EL (cell line): ENCODE measurements at places on chromosomes 7 and 10.

DNA sequence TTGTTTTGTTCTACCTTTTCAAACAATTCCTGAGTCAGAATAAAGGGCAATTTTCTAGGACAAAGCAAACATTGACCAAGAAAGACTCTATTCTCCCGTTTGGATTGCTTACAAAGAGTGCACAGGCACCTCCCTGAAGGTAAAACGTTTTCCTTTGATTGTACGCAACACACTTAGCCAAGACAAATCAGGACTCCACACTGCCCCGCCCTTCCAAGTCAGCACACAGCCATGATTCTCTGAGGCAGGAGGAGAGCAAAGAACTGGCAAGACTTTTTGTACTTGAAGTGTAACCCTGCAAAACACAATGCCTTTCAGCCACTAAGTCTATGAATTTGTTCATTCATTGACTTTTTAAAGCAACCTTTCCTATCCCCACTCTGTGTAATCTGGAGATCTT is 85.0 kb upstream of the FAM180A start:
- DNase-seq = no peak

DNA sequence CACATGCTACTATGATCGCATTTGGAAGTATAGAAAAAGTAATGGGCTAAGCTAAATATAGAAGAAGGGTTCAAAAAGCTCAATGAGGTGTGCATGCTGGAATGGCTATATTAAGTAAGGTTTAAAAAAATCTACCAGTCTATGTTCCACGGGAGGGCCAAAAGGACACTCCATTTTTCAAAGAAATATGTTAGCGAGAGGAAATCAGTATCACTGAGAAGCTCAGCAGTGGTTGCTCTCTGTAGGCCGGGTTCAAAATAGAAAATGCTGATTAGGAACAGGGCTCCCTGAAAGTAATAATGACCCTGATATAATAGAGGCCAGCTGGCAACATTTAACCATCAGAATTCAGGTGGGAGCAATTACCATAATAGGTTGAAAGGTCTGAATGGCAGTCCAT is 224.5 kb upstream of the SEMA3E start:
- no peak for DNase-seq

DNA sequence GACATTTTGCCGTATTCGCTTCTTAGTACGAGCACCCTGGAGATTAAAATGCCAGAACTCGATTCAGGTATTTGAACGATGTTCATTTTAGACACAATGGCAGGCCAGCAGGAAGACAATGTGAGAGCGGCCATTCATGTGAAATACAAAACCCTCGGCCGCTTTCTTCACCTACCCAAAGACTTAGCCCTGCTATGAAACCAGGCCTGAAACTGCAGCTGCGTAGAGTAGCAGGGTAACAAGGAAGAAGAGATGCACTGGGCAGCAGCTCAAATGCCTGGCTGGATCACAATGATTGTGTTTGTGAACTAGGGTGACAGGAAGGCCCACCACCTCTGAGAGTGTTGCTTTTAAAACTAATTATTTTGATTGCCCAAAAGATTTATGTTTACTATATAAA is 234.8 kb downstream of the TRIL start:
- no peak for DNase-seq

DNA sequence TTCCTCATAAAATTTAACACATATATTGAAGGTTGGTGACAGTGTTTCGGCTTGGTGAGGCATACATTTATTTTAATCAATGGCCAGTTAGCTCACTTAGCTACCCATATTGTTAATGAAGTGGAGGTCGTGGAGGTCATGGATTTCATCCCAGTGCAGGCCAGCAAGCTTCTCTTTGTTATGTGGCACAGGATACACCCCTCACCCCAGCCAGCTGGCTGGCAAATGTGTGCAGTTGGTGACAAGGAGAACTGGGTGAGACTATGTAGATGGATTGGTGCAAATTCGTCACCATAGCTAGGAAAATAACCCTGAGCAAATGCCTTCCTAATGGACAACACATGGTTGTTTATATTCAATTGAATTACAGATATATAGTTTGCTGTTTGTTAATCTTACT is 50.5 kb upstream of the FOXP2 start:
- no peak for DNase-seq

- DNase-seq = no peak
These were observed 5.1 kb upstream of the PCGF5 start for GRCh38 chr10:91215384-91215783.

GRCh38 chr7:44767134-44767911 is 18.7 kb downstream of the ZMIZ2 start:
- DNase-seq = no peak

DNA sequence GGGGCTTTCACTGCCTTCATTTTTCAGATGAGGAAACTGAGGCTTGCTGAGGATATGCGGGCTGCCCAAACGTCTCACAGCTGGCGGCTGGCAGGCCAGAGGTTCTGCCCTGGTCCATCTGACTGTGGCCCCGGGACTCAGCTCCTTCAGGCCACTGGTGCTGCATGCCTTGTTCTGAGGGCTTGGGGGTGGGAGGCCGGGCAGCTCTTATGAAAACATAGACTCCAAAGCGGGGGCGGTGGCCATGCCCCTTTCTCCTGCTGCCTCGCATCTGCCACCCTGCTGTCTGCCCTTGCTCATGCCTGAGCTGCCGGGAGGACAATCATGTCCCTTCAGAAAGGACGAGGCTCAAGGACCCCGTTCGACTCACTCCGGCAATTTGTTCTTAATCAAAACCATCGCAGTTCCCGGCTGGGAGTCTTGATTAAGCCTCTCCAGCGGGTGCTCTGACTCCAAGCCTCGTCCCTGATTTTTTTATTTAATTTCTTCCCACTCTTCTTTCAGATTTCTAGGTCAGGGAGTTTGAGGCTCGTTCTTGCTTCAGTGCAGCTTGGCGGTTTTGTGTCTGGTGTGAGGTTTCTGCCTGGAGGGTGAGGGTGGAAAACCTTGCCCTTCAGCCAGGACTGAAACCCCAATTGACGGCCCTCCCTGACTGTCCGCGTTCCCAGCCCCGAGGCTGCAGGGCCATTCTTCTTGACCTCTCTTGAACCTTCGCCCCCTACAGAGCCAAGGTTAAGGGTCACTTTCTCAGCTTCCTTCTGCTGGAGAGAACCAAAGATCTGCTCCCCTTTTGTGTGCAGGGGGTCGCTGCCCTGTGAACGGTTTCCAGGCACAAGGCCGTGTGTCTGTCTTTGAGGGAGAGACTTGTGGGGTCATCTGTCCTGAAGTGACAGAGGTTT is 120.8 kb downstream of the DNAJB6 start:
- DNase-seq = no peak

GRCh38 chr7:81294897-81295515 is 376.2 kb upstream of the SEMA3C start:
- no peak for DNase-seq

DNA sequence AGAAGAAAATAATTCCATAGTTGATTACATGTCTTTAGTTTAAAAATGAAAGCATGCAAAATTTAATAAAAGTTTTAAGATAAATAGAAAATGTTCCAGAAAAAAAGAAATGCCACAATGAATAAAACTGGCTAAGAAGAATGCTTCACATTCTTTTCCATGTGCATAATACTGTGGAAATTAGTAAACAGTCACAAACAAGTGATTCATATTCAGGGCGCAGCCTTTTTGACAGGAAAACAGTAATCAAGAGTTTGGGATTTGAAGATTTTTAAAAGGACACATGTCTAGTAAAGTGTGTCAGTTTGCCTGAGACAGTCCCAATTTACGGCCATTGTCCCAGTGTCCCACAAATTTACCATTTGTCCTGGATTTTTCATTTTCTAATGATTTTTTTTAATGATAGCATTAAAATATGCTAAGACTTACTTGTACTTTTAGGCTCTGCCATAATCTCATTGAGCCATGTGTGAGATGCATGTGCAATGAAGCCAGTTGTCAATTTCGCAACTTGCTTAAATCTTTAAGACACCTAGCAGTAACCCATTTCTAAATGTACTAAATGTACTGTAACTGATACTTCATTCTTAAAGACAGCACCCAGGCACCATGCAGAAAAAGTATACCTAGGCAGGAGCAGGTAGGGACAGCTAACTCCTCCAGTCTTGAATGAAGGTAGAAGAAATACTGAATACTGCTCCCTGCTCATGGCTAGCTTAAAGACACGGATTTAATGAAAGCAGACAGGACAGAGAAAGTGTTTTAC is 46.9 kb downstream of the ZNF438 start:
- DNase-seq = peak; percentile 68

GRCh38 chr10:46306516-46307184 is 19.9 kb downstream of the ANTXRL start:
- DNase-seq = no peak

GRCh38 chr10:69061305-69062161 is 26.4 kb upstream of the SRGN start:
- peak; percentile 98 for DNase-seq

- DNase-seq = no peak
These were observed 20.0 kb downstream of the NEURL1 start for GRCh38 chr10:103513380-103514060.

GRCh38 chr7:92973974-92974373 is 137.6 kb upstream of the CDK6 start:
- DNase-seq = peak; percentile 78

- DNase-seq = no peak
These were observed 54.4 kb downstream of the ZNF277 start for GRCh38 chr7:112260911-112261310.

DNA sequence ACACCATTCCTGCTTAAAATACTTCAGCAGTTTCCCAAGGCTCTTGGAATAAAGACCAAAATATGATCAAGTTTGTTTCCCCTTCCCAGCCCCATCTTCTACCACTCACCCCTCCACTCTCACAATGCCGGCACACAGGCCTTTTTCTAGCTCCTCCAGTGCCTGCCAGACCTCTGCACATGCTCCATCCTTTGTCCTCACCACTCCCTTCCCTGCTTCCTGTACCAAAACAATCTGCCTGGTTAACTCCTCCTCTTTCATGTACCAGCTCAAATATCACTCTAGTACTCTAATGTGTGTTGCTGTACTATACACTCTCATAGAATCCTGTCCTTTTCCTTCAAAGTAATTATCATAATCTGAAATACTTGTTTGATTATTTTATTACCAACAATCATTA is 19.4 kb downstream of the SCRN1 start:
- no peak for DNase-seq

DNA sequence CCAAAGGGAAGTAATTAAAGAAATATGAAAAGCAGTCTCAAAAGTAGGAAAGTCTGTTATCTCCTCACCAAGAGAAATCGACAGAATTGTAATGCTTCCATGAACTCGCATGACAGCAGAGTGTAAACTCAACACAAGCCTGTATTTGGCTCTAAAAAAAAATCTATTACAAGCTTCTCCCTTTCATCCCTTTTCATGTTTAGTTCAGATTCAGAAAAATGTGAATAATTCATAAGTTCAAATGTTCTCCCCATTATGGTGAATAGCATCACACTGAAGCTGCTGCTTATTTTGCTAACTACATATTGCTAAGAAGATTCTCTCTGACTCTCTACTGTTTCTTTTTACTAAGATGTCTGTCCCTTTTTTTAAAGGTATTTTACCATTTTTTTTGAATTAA is 910.3 kb upstream of the MBL2 start:
- DNase-seq = no peak

DNA sequence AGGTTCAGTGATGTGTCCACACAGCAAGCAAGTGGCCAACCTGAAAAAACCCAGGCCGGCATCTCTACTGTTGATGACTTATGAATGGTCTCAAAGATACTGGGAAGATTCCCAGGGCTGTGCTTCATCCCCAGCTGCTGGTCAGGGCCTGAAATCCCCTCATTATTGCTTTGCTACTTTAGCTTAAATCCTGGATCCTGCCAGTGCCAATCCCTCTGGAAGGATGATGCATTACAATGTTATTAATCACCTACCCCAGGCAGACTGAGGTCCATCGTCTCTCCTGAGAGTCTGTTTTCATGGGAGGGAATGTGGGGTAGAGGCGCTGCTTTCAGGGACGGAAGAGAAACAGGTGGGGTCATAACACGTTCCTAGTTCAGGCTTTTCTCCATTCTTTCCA is 371.6 kb downstream of the RPS24 start:
- peak; percentile 24 for DNase-seq

DNA sequence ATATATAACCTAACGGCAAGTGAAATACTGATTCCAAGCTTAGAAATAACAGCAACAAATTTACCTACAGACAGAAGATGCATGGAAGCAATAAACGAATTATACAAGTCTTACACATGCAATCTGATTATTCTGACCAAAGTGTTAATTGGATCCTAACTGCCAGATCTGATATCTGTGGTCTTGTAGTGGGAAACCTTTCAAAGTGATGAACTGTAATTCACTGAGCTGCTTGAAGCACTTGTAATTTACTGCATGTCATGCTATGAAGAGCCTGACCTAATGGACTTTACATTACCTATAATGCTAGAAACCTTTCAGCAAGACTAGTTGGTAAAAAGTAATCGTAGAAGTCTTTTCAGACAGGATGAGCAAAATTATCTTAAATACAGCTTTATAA is 205.6 kb downstream of the FOXP2 start:
- no peak for DNase-seq

DNA sequence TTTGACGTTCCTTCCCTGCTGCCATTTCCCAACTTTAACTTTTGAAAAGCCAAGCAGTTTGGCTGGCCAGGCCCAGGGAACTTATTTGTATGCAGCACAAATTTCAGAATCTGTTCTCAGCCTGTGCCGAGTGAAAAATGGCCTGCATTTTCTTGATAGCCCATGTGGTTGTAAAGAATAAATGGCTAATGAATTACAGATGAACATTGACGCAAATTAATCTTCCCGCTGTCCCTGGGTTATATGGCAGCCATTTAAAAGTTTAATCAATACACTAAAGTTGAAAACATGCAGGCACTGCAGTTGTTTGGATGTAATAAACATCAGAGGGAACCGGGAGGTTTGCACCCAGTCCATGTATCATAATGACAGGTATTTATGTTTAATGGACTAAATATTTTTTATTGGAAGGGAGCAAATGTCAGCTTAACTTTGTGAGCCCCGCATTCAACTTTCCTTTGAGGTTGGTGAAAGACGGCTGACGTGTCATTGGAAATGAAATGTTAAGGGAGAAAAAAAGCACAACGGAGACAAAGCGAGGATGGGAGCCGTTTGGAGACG is 1092.4 kb downstream of the LRMDA start:
- DNase-seq = no peak

DNA sequence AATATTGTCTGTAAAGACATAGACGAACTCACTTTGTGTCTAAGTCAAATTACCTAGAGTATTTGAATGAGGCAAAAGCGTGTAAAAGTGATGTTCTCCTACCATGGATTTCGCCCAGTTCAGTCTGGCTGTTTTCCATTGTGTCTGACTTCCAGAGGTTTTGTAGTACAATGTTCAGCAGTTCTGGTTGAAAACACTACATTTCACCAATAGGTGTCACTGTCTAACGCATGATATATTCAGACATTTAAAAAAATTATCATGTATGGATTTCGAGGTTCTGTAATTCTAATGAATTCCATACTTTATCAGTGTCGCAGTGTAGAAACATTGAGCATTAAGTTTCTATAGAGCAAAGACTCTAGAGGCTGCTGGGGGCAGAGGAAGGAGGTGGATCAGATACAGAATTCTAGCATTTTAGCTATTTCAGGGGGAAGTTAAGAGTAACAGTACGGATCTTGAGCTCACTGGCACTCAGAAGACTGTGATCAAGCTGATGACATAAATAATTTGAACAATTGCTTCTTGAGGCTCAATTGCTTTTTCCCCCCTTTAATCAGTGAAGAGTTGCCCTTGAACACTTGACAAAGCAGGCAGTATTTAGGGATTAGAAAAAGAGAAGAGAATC is 196.9 kb upstream of the RHOBTB1 start:
- peak; percentile 65 for DNase-seq

GRCh38 chr7:140025814-140026433 is 36.8 kb downstream of the PARP12 start:
- no peak for DNase-seq

GRCh38 chr10:74445493-74445892 is 294.5 kb downstream of the ADK start:
- DNase-seq = no peak
